ENCODE measurements at places on chromosomes 7 and 10.

- DNase-seq = no peak
Observed at GRCh38 chr10:30596013-30596412, 33.5 kb downstream of the LYZL2 start.

DNA sequence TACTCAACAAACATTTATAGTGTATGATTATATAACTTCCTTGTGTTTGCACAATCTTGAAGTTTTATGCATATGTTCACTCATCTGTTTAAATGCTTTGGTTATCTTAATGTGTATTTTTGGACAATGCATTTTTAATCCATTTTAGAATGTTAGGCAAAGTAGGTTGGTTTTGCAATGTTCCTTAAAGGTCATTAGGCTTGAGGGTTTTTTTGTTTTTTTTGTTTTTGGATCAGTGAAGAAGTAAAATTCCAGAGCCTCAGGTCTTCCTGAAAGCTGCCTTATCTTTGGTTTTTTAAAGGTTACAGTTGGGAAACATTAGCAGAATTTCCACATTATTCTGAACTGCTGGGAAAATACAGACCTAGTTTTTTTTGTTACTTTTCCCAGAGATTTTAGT, 12.8 kb downstream of the MDFIC start:
- DNase-seq = no peak

DNA sequence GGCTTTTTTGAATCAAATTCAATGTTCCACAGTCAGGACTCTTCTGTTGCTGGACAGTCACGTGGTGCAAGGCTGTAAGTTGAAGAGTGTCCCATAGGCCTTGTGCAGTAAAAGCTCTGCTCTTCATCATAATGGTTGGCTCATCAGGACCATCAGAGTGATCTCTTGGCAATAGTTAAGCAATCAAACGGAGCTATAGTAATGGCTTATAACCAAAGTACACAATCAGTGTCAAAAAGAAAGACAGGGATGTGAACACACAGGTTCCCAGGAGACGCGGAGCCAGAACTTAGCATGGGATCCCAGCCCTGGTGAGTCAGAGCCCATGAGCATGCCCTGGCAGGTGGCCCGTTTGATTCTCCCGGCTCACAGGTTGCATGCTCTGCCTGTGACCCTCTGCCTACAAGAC, 10.8 kb upstream of the GPNMB start:
- DNase-seq = peak; percentile 100

DNA sequence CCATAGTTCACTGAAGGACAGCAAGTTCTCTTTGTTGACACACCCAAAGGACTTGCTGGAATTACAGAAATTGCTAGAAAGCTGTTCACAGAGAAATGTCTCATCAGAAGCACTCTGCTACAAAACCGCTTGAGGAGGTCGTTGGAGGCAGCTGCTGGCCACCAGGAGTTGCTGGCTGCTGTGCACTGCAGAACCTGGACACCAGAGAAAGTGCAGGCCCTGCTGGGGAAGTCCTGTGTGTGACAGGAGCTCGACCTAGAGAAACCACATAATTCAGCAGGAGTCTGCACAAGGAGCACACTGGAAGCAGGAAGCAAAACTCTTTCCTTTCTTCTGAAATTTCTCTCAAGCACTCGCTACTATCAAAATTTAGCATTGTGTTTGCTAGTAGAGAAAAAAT, 461.5 kb upstream of the GHITM start:
- DNase-seq = no peak

DNA sequence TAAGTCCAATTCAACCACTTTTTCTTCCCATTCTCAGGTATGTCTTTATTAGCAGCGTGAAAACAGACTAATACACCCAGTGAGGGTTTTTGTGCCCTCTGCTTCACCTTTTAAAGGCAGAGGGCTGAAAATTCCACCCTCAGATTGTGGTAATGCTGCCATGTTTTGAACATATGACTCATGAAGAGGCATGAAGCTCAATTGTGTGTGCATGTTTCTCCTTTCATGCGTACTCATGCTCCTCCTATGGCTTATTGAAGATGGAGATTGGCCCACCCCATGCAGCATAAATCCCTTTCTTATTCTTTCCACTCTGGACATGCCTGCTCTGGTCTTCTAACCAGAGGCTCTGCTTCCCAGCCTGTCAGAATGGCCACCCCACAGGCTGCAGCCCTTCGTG, 168.0 kb upstream of the PRKCQ start:
- peak; percentile 34 for DNase-seq

GRCh38 chr10:57696641-57697040, 571.1 kb downstream of the IPMK start:
- peak; percentile 80 for DNase-seq

DNA sequence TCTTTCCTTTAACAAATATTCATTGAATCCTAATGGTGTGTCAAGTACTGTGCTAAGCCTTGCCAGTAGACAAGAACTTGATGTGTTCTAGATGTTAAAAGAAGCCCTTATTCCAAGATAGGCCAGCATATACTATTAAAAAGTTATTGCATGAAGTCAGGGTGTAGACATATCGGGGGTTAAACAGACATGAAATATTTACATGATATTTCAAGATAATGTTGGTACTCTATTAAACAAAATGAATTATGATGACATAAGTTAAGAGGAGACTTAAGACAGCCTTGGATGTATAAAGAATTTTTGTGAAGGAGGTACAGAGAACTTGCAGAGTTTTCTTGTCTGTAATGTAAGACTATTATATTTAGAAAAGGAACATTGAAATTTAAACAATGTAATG, 44.8 kb downstream of the HDAC9 start:
- no peak for DNase-seq

DNA sequence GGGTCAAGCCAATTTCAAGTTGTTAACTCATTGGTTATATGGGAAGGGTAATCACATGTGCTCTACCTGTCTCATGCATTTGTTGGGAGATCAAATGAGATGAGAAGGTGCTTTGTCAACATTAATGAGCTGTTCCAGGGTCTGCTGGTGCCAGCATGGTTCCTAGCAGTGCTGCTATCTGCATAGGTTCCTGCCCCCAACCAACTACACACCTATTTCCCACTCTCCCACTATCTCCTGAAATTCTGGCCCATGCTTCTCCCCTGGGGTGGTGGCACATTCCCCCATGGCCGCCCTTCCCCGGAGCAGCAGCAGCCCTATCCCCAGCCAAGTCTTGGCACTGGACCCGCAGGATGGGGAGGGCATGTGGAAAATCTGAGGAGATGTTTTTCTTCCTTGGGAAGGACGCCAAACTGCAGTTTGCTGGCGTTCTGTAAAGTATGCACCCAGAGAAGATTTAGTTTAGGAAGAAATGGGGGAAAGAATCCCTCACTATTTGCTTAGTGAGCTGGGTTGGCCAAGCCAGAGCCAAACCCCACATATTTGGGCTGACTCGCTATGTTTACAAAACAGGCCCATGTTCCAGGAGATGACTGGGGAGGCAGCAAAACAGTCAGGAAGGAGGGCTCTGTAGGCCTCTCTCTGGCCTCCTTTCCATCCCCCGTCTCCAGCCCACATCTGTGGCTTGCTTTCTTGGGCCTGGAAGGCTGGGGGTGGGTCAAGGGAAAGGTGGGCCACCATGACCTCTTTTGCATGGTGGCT, 42.5 kb downstream of the PPP1R3C start:
- DNase-seq = peak; percentile 48

DNA sequence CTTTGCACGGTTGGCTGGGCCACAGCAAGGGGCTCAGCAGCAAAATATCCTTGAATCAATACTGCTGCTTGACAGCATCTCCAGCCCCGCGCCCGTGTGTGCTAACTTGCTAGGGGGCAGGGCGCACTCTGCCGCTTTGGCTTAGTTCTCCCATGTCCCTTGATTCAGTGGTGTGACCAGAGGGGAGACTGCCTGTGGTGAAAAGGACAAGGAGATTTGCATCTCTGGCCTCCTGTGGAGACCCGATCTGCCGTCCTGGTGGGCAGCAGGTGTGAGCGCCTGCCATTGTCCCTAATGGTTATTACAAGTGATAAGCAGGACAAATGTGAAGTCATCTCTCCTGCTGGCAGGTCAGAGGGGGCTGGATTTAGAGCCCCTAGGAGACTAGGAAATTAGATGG, 500.2 kb upstream of the GALNT17 start:
- no peak for DNase-seq

DNA sequence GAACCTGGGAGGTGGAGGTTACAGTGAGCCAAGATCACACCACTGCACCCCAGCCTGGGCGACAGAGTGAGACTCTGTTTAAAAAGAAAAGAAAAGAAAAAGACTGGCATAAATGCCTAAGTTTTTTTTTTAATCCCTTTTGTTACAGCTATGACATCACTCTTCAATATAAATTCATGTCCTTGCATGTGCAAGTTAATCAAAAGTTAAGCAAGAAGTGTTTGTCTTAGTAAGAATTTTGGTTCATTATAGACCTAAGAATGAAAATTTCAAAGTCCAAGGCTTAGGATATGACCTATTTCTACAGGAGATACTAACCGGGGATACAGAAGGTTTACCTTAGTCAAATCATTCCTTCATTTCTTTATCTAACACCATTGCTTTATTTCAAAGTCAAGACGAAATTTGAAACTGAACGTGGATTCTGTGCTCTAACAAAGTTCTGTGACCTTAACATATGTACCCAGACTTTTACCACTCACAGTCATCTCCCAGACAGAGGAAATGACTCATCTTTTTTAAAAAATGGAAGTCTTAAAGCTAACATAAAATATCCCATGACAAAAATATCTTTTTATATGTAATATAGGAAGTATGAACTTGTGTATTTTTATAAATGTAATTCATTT, 29.3 kb upstream of the ITGB8 start:
- DNase-seq = peak; percentile 64

GRCh38 chr7:35792472-35792871, 8.4 kb upstream of the SEPTIN7 start:
- DNase-seq = no peak

- DNase-seq = no peak
Observed at GRCh38 chr10:121296881-121297585, 301.2 kb downstream of the FGFR2 start.

DNA sequence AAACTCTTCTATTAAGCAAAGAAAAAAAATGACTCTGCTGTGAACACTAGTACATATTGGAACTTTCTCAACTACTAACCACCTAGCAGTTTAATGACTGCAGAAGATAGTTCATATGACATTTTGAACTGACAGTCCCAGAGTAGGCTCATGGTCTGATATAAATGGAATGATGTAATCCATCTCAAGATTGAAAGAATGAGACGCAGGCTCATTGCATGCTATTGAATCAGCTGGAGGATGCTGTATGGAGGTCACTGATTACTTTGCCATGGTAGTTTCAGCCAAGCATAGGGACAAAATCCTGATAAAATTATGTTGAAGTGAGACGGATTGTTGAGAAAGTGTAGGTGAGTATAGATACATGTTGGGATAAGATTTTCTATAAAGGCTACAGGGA, 217.6 kb upstream of the SEMA3E start:
- no peak for DNase-seq

DNA sequence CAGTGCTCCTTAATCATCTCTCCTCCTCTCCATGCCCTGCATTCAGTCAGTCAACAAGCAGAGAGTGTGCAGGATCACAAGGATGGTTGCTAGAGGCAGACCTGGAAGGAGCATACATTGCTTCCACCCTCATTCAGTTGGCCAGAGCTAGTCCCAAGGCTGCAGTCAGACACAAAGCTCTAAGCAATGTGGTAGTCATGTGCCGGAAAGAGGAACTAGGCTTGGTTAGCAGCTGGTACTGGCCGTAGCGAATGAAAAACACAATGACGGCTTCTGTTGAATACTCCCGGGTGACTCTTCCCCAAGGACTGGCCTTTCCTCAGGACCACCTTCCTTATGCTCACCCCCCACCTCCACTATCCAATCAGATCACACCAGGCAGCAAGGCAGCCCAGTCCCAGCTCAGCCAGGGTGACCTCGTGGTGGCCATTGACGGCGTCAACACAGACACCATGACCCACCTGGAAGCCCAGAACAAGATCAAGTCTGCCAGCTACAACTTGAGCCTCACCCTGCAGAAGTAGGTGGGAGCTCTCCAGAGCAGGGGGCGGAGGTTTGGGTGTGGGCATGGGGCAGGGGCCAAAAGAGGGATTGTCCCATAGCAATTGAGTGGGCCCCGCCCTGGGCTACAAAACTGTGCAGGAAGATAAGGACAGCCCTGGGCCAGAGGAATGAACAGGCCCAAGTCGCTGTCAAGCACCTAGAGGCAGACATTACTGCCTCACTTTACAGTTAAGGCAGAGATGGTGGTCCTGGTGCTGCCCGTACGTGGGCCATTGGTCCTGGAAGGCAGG, 10.9 kb downstream of the LDB3 start:
- no peak for DNase-seq

GRCh38 chr10:78134773-78135306, 101.2 kb downstream of the RPS24 start:
- no peak for DNase-seq

DNA sequence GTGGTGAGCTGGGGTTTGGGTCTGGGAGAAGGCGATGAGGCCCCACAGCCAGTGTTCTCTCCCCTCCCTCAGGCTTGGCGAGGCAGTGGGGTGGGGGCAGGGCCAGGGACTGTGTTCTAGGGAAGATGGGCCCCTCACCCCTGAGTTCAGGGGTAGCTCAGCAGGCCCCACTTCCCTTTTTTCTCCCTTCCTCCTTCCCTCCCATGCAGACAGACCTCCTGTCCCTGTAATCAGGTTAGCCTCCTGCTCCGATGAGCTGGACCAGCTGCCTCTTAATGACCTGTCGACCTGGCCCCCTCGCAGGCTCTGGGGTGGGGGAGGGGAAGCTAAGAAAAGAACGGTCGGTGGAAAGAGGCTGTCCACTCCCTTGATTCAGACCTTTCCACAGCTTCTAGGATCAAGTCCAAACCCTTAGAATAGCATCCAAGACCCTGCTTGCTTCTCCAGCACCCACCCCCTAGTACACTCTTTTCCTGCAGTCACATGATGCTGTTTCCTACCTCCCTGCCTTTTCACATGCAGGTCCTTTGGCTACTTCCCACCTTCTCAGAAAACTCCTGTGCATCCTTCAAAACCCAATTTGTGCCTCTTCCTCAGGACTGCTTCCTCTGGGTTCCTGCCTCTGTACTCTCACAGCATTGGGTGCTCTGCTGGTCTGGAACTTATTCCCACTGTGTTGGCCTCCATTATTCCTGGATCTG, 64.1 kb downstream of the ZMIZ1 start:
- no peak for DNase-seq

DNA sequence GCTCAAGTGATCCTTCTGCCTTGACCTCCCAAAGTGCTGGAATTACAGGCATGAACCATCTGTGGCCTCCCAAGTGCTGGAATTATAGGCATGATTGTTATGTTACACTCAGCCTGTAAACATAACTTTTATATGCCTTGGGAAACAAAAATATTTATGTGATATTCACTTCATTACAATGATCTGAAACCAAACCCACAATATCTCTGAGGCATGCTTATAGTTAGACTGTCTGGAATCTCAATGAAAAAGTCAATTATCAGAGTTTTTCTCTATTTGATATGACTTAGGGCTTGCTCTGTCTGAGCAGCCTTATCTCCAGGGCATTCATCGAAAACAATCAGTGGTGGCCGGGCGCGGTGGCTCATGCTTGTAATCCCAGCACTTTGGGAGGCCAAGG, 195.3 kb upstream of the MYO3A start:
- no peak for DNase-seq

DNA sequence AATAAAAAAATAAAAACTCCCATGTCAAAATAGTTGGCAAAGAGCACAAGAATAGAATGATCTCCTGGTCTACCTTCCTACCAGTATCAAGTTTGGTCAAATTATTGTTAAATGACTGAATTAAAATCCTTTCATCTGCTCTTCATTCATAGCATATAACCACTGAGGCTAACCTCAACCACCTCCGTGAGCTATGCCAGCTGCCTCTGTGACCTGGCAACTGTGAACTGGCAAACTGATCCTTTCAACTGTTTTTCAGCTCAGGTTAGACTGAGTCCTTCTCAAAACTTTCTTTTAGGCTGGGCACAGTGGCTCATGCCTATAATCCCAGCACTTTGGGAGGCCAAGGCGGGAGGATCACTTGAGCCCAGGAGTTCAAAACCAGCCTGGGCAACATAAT, 36.1 kb downstream of the NUDCD3 start:
- no peak for DNase-seq

GRCh38 chr10:21076381-21076780, 179.3 kb upstream of the NEBL start:
- no peak for DNase-seq

Measured in epithelial cell of esophagus (primary cell).